ENCODE measurements at places on chromosomes 12 and 14.

GRCh38 chr12:11786638-11787365, 137.3 kb downstream of the ETV6 start:
- no peak for DNase-seq

DNA sequence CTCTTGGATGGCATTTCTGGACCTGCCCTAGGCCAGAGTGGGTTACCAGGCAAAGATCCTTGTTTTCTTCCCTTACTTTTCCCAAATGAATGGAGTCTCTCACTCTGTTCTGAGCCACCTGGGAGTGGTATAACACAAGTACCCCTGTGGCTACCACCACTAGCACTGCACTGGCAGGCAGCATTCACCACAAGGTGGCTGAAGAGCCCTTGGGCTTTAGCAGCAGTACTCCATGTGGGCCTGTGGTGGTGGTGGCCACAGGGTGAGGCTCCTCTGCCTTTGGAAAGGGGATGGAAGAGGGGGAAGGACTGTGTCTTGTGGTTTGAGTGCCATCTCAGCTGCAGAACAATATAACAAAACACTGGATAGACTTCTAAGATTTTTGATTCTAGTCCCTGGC, 38.1 kb upstream of the LMNTD1 start:
- DNase-seq = no peak

DNA sequence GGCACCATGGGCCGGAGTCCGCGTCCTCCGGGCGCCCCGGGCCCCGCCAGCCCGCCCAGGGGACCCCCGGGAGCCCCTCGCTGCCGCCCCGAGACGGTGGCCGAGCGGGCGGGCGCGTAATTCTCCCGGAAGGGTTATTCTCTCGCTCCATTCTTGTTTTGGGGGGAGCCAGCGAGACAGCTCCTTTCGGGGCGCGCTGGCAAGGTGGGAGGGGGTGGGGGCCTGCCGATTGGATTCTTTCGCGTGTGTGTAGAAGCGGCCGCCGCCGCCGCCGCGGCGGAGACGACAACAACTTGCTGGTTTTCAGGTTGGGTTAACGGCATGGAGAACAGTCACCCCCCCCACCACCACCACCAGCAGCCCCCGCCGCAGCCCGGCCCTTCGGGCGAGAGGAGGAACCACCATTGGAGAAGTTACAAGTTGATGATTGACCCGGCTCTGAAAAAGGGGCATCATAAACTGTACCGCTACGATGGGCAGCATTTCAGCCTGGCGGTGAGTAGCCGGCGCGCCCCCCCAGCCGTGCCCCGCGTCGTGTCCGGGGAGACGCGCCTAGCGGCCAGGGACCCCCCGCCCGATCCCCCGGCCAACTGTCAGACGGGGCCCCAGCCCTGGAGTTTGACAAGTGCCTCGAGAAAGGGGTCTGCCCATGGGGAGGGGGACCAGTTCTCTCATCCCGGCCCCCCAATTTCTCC, 755 bp downstream of the SETD1B start:
- no peak for DNase-seq

DNA sequence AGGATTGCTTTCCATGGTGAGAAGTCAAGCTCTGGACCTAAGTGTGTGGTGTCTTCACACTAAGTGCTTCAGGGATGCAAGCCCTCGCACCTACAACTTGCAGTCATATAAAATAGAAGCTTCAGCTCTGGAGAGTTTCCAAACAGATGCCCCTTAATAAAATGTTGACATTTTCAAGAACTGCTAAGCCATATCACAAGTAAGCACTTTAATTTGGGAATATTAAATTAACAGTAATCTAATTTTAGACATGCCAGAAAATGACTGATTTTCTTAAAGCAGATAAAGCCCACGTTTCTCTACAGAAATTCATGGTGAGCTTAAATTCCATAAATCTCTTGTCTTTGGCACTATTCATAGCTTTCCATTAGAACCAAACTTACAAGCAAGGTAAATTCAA, 600.1 kb upstream of the FLRT2 start:
- no peak for DNase-seq

DNA sequence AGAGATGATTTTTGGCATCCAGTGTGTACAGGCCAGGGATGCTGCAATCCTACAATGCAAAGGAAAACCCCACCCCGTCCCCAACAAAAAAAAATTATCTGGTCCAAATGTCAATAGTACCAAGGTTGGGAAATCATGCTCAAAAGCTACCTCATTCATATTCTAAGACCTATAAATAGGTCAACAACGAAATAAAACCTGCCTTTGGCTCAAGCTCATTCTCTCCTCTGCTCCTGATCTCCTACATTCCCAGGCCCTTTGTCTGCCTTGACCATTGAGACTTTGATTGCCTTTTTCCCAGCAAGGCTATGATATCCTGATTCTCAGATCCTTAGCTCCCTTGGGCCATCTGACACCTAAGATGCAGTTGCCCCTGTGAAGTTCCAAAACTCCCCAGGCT, 30.0 kb downstream of the ANKS1B start:
- no peak for DNase-seq

DNA sequence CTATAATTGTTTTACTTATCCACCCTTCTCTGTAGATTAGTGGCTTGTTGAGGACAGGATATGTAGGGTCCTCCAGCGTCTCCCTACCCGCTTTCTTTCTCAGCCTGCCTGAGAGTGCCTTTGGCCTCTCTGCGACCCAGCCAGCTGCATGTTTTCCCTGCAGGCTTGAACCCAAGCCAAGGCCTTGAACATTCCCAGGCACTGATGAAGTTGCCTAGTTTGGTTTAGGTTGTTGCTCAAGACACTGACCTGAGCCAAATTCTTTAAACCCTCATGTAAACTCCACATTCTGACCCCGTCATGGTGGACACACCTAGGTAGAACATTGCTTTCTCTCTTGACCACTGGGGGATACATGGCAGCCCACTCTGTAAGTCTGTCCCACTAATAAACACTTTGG, 33.4 kb upstream of the TXNRD1 start:
- DNase-seq = no peak

GRCh38 chr14:91221270-91221669, 23.2 kb downstream of the GPR68 start:
- DNase-seq = no peak

DNA sequence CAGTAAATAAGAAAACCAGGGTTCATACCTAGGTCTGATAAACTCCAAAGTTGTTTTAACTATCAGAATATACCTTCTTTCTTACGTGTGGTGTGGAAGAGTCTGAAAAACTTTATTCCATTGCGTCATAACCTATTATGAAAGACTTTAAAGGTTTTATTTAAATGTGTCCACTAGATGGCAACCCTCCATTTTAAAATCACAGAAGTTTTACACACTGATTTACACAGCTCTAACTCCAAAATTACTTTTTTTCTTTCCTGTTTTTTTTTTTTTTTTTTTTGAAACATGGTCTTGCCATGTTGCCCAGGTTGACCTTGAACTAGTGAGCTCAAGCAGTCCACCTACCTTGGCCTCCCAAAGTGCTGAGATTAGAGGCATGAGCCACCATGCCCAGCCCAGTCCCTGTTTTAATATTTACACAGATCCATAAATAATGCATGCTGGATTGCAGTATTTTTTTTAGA, 17.3 kb upstream of the TMPRSS12 start:
- no peak for DNase-seq

- DNase-seq = no peak
These were observed 624 bp downstream of the M6PR start for GRCh38 chr12:8948701-8949341.

- no peak for DNase-seq
These were observed 200.6 kb downstream of the BCAT1 start for GRCh38 chr12:24748326-24748725.

DNA sequence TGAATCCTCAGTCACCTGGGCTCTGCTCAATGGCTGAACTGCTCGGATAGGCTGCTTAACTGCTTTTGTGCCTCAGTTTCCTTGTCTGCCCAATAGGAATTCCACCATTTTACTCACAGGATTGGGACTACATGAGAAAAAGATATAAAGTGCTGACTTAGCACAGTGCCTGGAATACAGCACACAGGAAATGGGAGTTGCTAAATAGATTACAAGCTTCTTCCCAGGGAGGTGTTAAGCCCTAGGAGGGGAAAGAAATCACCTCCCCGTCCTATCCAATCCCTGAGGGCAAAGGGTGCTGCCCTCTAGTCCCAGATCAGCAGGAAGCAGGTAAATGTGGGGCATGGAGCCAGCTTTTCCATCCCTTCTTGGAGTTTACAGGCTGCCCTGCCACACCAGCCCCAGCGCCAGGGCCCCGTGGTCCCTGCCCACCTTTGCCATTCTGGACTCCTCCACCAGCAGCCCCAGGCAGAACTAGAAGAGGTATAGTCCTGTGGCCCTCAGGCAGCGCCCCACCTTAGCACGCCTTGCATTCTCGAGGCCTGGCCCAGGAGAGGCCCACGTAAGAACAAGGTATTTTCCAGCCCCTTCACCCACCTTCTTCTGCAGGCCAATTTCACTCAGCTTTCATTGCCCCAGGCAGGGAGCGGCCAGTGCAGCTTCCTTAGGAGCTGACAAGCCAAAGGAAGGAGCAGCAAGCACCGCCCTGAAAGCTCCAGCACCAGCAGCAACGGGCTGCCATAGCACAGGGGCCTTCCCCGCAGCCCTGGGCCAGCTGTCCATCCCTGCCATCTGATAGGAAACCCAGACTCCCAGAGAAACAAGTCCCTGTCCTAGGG, 28.8 kb upstream of the RPLP0 start:
- DNase-seq = no peak

DNA sequence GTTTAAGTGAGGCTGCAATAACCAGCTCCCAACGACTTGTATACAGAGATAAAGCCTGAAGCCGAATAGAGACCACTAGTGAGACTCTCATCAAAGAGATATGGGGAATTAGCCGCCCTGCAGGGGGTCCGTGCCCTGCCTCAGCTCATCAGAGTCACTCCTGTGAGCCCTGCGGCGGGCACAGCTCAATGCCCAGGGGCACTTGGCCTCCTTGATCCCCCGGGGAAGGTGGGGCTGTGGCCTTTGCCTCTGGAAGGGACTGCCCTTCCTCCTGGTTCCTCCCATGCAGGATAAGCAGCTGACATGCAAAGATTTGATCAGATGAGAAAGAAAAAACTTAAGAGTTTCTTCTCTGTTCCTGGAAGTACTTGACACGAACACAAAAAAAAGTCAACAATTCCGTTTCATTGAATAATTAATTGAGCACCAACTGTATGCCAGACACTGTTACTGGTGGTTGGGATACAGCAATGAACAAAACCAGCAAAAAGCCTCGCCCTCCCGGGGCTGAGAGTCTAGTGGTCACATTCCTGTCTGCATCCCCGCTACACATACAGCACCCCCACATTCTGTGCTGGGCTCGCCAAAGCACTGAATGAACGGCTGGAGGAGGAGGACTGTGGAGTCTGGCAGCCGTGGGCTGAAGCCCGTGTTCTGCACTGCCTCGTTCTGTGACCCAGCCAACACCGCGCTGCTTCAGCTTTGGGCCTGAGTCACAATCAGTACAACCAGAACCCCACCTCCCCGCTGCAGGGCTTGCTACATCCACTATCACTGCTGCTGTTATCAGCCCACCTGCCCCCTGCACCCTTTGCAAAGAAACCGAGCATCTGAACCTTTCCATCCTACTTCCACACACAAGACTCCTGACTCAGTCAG, 10.3 kb downstream of the TTC7B start:
- DNase-seq = no peak

GRCh38 chr12:9745199-9745598, 12.3 kb upstream of the CLECL1 start:
- DNase-seq = no peak

DNA sequence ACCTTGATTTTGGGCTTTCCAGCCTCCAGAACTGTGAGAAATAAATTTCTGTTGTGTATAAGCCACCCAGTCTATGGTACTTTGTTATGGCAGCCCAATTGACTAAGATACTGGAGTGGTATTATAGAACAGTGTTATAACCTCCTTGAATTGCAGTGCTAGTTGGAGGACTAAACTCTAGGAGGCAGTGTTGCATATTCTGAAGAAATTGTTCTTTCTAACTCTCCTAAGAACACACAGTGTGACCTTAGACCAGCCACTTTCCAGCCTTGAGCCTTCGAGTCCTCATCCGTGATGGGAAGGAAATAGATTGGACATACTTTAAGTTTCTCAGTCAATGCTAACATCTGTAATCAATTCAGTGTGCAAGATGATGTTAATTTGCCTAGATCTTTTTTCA, 22.4 kb upstream of the LRRC10 start:
- no peak for DNase-seq

DNA sequence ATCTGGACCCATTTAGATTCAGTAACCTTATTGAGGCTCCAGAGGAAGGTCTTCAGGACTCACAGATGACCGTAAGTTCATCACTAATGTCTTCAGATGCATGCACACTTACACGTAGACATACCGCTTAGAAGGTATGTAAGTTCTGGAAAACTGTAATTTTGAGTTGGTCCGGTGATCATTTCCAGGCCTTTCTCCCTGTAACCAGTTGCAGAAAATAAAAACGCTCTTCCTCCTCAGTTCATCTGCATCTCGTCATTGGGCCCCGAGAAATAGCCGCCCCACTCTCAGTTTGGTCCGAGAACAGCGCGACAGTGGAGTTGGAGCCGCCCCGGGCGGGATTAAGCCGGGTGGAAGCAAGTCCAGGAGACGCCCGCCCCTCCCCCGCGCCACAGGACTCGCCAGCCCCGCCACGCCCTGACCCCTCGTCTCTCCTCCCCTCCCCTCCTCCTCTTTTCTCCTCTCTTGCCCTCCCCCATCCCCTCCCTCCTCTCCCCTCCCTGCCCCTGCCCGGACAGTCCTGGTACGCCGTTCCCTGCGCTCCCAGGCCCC, 83.7 kb downstream of the TNFAIP2 start:
- no peak for DNase-seq

Measured in activated CD4-positive, CD25-positive, alpha-beta regulatory T cell (primary cell).